Right renal cortex interstitium (tissue), 3 donors: ENCODE measurements at places on chromosomes 1 and 21. TPM values are rescaled to one million over a fixed set of nuclear protein-coding genes. Genes with fewer than 3 reads are reported as not detected.

DNA sequence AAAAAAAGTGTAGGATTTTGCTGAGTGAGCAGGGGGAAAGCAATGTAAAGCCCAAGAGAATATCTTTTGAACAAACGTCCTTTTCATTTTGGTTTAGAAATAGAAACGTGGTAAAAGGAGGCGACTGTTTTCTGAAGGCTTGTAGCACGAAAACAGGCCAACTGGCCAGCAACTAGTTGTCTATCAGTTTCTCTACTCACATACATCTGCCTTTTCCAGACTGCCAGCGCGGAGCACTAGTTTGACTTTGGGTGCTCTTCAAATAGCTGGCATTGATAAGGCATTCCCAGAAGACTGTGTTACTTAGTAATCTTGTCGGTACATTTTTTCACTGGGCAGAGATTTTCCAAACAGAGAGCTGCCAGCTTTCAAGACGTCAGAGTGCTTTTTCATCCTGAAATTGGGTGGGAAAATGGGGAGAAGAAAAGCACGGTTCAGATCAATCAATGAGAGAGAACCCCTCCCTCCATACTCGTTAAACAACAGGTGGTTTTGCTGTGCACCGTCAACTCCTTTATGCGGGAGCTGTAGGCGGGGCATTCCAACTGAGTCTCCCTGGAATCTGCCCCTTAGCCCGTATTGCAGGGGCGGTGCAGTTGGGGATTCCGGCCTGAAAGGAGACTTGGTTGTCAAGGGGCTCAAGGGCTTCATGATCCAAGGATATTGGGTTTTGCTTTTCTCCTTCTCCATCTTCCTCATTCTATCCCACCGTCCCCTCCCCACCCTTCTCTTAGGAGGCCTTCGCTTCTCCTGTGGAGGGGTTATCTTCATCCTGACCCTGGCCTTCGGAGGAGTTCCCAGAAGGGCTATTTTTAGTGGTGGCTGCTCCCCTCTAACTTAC lies 884 bp upstream of the LRRC8C start:
- peak; percentile 14 for DNase-seq

DNA sequence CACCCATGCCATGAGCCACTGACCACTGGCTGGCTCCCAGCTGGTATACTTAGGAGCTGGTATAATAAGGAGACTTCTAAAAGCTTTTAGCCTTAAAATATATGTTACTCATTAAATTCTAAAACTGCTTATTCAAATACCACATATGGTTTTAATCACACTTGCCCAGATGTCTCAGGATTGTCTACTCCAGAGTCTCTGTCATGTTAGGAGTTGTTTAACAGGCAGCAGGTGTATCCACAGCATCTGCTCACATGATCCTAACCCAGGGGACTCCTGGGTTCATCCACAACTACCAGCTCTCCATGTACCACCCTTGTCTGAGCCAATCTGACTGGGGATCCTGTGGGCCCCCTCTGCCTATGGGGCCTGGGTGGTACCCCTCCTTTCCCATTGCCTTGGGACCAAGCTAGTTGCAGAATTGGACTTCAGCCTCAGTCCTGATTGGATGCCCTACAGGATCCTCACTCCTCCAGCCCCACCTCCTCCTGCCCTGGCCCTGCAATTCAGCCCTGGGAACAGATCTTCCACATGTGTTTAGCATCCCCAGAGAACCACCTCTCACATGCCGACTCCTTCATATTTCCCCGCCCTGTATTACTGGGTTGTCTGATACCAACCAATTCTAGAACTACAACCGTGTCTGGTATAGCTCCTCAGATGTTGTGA lies 61.3 kb downstream of the BCAR3 start:
- DNase-seq = no peak

GRCh38 chr1:156889802-156890580 lies 3.5 kb upstream of the PEAR1 start:
- peak; percentile 59 for DNase-seq

- no peak for DNase-seq
These were observed 101.7 kb downstream of the ESRRG start for GRCh38 chr1:216621536-216621935.

DNA sequence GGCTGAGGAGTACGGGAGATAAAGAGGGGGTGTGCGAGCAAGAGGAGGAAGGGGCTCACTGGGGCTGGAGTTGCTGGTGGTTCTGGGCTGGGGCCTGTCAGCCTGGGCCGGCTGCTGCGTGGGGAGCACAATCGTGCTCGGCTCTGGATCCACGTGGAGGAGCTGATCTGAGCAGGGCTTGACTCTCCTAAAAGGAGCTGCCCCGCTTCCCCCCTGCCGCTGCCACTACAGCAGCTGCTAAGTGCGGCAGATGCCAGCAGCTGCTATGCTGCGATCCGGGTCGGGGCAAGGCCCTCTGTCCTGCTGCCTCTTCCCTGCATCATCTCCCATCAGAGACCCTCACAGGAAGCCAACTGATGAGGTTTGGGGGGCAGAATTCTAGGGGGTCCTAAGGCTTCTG lies 165.9 kb downstream of the PCBP3 start:
- DNase-seq = no peak

GRCh38 chr1:208336137-208336518 lies 91.9 kb upstream of the PLXNA2 start:
- no peak for DNase-seq

DNA sequence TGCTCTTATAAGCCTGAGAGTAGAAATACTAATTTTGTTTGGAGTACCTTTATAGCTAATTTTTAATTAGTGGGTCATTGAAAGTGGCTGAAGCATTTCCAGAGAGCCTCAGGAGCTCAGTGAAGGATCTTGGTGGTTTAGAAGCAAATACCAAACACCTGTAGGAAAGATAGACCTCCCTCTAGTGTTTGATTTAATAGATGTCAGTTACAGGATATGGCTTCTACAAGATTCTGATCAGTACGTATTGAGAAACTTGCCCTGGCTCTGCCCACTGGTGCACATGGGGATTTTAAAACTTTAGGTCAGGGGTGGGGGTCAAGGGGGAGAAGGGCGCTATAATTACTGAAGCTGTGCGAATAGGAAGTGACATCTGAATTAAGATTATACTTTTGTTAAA lies 122.2 kb downstream of the POU2F1 start:
- no peak for DNase-seq

DNA sequence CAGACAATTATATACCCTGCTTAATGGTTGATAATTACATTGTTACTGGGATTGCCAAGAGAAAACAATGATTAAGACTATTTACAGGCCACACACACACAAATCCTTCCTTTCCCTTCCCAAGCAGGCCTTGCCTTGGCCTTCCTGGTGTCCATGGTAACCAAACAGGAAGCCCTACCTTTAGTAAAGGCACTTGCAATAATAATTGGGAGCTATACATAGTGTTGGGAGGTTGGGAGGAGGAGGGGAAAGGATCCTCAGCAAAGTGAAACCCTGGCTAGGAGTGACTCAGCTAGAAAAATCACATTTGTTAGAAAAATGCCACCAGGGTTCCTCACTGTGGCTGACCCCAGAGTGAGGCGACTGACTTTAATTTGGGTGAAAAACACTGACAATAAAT lies 122.3 kb upstream of the ADAR start:
- no peak for DNase-seq

GRCh38 chr1:180028864-180029263 lies 74.3 kb downstream of the CEP350 start:
- DNase-seq = no peak

DNA sequence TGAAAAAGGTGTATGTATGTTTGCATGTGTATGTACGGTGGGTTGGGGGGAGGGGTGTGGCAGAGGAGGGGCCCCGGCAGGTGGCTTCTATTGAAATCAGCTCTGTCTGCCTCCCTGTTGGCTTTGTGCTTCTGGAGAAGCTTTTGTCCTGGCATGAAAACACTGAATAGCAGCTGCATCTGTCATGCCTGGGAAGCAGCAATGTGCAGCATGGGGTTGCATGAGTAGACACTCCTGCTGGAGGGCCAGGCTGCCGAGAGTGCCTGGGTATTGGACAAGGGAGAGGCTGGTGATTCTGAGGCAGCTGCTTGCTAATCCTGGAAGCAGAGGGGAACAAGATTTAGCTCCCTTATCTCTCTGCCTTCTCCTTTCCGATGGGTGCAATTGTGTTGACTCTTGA lies 20.5 kb downstream of the MAPKAPK2 start:
- no peak for DNase-seq

DNA sequence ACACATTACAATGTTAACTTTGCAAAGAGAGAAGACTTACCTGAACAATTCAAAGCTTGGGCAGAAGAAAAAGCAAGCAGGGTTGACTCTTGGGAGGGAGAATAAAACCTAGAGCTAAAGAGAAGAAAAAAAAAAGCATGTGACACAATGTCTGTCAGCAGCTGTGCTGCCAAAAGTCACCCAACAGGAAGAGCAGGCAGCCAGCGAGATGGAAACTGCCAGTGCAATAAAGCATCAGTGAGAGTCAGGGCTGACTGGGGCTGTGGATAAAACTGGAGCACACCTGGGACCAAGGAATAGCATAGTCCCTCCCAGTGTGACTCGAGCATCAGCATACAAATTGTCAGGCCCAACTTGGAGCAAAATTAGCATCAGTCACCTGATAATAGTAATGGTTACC lies 65.0 kb upstream of the SLC22A15 start:
- DNase-seq = no peak

- no peak for DNase-seq
These were observed 559.7 kb upstream of the CAMK1G start for GRCh38 chr1:209023790-209024189.

- no peak for DNase-seq
These were observed 42.1 kb upstream of the MPZL1 start for GRCh38 chr1:167679714-167680113.

DNA sequence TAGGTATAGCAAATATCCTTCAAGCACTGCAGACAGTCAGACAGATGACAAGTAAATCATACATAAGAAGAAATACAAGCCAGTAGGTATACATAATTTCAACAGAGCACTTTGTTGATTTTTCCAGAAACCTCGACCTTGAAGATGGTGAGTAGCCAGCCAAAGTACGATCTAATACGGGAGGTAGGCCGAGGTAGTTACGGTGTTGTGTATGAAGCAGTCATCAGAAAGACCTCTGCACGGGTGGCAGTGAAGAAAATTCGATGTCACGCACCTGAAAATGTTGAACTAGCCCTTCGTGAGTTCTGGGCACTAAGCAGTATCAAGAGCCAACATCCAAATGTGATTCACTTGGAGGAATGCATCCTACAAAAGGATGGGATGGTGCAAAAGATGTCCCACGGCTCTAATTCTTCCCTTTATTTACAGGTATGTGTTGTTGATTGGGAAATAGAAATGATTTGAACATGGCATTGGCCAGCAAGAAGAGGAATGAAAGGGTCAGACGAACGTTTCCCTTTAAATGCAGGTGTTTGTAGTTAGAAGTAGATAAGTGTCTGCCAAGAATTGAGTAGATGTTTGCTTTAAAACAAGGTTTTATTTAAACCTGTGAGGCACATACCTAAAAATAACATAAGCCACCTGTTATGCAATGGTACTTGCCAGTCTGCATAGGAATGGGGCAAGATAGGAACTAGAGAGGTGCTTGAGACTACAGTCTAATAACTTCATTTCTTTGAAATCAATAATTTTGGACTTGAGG lies 2.7 kb downstream of the PDIK1L start:
- no peak for DNase-seq

GRCh38 chr1:241114699-241115233 lies 242.2 kb downstream of the RGS7 start:
- DNase-seq = no peak

GRCh38 chr1:246725191-246725590 lies 982 bp downstream of the SCCPDH start:
- no peak for DNase-seq

GRCh38 chr1:163119707-163120106 lies 50.5 kb downstream of the RGS4 start:
- DNase-seq = no peak

- no peak for DNase-seq
These were observed 175.0 kb downstream of the RGS7 start for GRCh38 chr1:241181971-241182370.

- DNase-seq = no peak
These were observed 105.4 kb downstream of the KCTD3 start for GRCh38 chr1:215672482-215672881.

- no peak for DNase-seq
These were observed 23.8 kb downstream of the KIF21B start for GRCh38 chr1:200999667-201000066.

DNA sequence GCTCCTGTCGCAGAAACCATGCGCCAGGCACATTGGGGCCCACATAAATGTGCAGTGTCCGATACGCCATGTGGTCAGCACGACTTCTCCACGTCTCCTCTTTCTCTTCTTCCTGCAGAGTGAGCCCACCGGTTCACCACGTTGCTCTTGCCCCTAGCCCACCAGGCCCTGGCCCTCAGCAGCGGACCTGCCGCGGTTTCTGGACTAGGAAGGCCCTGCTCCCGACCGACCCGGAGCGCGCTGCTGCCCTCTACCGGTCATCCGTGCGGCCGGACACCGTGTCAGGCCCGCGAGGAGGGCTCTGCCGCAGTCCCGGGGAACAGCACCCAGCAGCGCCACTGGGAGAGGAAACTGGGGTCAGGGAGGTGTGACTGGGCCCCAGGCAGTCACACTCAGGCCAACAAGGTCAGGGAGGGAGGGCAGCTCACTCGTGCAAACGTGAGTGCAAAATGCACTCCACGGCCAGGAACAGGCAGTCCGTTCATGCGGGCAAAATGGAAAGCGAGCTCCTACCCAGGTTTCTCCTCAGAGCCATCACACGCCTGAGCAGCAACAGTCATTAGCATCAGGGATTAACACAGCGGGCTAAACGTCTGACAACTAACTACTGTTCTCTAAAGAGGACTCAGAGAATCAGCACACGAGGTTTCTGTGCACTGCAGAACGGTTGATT lies 13.7 kb downstream of the TLR5 start:
- peak; percentile 52 for DNase-seq

DNA sequence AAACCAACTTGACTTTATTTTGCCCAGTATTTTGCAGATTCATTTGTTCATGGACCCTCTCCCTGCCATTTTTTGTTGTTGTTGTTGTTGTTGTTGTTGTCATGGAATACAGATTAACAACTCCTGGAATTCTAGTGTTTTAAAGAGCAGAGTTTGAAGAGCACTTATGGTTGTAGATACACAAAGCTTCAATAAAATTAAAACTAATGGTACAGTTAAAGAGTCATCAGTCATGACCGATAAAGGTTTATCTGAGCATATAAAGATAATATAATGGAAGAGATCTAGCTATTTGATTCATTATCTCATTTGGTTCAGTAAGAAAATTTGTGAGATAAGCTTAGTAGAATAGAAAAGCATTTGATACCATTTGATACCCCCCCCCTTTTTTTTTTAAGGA lies 21.8 kb downstream of the NEK7 start:
- no peak for DNase-seq

The OR2G6 gene
- polyA plus RNA-seq = 0.06 TPM

The RGS8 gene
- 0.03 TPM for polyA plus RNA-seq

The DPT gene
- polyA plus RNA-seq = 0.10 TPM

The ARHGEF10L gene
- 35.7 TPM for polyA plus RNA-seq

The BRDT gene
- 0.17 TPM for polyA plus RNA-seq

The CHIA gene
- not detected for polyA plus RNA-seq

The CNIH4 gene
- polyA plus RNA-seq = 53.8 TPM

The NUAK2 gene
- polyA plus RNA-seq = 9.9 TPM

The P3H1 gene
- polyA plus RNA-seq = 76.5 TPM

The KLHDC9 gene
- 17.6 TPM for polyA plus RNA-seq

The UCHL5 gene
- 47.0 TPM for polyA plus RNA-seq

The BTBD19 gene
- 7.4 TPM for polyA plus RNA-seq

The CR1L gene
- polyA plus RNA-seq = 0.96 TPM

The FMO4 gene
- polyA plus RNA-seq = 15.2 TPM

The NPPA gene
- polyA plus RNA-seq = 1.3 TPM

The SLC16A1 gene
- polyA plus RNA-seq = 57.2 TPM
